Stimulated activated CD4-positive, alpha-beta T cell treated with anti-CD3 and anti-CD28 coated beads, Interleukin-2, amount 100 ng/mL, for 4 hours (primary cell): ENCODE measurements at places on chromosomes 1 and 21.

- DNase-seq: no peak
Measured at GRCh38 chr1:49694251-49694827, 329.4 kb downstream of the AGBL4 start.

DNA sequence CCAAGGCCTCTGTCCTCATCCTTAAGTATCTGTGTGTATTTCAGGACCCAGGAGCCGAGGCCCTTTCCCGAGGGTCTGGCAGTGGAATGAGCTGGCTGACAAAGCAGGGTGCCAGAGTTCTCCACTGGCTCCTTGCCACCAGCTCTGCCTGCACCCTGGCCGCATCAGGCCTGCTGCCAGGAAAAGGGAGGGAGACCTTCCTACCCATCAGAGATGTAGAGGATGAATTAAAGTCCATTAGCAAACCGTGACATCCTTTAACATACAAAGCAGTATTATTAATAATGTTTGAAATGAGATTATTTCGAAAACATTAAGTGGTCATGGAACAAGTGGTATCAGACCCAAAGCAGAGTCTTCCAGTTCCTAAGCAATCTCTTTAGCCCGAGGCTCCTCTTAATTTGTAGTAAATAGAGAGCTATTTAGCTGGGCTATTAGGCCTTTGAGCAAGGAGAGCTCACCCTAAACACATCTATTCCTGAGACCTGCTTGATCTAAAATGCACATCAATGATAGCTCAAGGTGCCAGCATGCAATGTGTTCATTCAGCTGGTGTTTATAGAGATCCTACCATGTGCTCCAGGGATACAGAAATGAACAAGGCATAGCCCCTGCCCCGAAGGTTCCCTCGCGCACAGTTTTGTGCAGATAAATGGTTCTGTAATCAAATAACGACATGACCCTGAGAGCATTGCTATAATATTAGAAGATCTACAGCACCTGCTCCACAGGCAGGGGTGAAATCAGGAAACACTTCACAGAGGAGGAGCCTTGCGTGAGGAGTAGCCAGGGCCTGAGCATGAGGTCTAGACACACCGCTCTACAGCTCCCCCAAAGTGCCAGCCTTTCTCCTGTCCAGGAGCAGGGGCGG lies 44.0 kb downstream of the FAM163A start:
- no peak for DNase-seq

GRCh38 chr1:91770667-91771268 lies 115.2 kb downstream of the TGFBR3 start:
- no peak for DNase-seq

GRCh38 chr21:44444286-44444931 lies 10.9 kb upstream of the LRRC3 start:
- no peak for DNase-seq

DNA sequence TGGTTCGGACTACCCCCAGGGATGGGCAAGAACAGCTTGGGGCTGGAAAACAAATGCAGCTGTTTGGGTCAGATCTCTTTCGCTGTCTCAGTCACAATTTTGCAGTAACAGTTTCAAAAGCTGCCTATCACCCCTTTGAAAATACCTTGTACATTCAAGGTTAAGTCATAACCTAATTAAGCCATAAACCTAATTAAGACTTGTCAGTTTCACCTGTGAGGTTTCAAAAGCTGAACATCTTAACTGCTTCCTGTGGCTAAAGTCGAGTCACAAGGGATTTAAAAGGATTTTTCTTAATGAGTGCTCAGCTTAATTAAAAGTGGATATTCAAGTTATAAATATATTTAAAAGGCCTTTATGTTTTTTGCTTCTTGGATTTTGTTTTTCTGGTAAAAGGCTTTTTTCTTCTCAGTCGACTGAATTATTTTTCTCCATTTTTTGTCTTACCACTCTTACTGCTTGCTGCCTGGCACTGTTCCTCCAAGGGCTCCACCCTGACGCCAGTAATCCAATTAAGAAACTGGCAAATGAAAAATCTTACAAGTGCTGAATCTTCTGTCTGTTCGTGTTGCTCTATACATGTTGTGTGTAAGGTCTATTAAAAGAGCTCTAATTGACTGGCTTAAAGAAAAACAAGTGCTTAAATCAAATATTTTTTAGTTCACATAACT lies 31.3 kb downstream of the CBR1 start:
- no peak for DNase-seq

DNA sequence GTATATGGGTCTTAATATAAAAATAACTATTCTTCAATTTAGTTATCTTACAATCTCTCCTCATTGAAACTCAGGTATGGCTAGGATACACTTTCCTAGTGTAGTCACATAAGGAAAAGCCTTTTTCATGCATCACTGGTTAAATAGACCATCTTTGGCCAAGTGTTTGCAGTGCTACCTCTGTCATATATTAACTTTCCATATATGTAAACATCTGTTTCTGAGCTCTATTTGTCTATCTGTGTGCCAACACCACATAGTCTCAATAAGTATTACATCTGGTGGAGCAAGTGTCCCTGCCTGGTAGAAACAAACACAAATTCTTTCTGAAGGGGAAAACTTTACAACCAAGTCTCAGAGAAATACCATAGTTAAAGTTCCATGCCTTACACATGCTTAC lies 134.6 kb downstream of the TSEN15 start:
- DNase-seq: no peak

DNA sequence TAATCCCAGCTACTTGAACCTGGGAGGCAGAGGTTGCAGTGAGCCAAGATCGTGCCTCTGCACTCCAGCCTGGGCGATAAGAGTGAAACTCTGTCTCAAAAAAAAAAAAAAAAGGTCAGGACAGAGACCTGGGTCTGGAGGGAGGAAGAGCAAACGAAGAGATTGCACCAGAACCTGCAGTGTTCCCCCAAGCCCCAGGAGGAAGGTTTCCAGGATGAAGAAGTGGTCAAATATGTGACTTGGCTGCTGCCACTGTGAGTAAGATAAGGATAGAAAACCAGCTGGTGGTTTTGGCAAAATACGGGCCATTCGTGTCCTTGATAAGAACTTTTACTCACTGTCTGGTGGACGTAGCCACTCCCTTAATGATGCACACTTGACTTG lies 42.2 kb downstream of the CLDN14 start:
- no peak for DNase-seq

- no peak for DNase-seq
Measured at GRCh38 chr1:202154766-202155477, 5.5 kb downstream of the PTPN7 start.

- no peak for DNase-seq
Measured at GRCh38 chr1:156842618-156843300, 16.2 kb downstream of the INSRR start.

GRCh38 chr21:36803051-36803645 lies 104.2 kb downstream of the SIM2 start:
- DNase-seq: no peak

DNA sequence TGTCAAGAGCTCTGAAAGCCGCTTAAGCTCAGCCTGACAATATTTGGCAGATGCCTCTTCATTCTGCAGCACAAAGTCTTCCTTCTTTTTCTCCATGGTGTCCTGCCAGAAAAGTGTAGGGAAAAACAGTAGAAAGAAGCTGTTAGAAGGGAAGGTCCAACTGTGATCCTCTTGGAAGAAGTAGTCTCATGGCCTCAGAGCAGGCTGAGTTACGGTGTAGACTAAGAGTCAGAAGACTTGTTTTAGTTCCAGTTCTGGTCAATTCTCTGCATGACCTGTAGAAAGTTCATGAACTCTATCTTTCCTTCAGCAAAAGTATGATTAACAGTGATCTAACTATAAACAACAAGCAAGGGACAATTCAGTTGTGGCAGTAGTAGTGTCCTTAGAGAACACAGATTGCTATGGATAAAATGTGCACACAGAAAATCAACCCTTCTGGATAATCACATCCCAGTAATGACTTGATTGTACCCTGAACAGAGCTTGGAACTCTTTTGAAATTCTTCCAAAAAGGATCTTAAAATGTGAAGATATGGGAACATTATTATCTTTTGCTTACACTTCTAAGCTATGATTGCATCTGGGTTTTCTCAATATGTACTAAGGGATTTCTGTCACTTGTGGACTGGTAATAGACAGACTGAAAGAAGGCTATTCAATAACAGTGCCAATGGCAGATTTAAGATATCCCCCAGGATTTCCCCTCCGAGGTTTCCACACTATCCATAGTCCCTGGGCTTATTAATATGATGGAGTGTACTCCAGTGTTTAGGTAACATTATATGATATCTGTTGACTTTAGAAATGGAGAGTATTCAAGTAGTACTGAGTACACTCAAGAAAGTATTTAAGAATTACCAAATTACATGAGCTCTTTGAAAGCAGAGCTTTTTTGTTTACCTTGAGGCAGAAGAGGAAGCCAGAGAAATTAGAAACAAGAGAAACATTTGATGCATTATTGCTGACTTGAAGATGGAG lies 22.1 kb upstream of the GBP2 start:
- no peak for DNase-seq

GRCh38 chr1:229019663-229020271 lies 251.1 kb upstream of the RAB4A start:
- DNase-seq: no peak

DNA sequence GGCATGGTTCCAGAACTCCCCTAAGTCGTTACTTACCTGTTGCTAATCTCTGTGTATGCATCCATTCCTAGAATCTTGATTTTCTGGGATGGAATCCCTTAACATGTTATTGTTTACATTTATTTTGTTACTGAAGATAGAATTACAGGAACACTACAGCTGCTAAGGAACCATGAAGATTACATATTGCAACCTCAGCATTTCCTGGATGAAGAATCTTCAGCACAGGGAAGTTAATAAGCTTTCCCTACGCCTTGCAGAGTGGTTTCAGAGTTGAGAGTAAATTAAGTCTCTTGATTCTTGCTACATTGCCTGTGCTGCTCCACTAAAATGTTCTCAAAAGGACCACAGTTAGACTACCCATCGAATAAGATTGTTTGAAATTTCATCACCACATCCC lies 31.4 kb upstream of the GBP6 start:
- no peak for DNase-seq

DNA sequence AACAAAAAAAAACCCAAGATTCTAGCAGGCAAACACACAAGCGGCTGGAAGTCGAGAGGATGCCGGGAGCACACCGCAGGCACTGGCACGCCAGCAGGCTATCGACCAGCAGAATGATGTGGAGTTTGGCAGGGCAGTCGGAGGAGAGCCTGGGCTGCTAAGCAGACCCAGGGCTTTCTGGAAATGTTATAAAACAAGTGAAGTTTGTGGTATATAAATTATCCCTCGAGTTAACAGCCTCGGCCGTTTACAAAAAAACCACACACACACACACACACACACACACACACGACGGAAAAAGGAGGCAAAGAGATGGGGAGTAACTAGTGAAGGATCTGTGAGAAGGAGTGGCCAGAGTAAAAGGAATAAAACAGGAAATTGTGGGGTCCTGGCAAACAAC lies 87.2 kb upstream of the IVNS1ABP start:
- DNase-seq: no peak

DNA sequence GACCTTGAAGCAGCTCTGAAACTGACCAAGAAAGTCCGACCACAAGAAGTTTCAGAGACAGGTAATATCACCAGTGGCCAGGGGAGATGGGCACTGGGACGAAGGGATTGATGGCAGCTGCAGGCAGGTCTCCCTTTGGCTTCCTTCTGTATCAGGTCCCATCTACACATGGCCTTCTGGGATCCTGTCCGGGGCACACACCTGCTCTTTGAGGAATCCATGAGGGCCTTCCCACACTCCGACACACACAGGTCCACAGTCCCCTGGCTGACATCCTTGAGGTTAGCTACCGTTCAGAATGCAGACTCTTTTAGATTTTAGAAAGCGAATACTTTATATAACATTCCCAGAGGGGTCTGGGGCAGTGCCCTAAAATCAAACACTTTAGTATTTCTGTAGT lies 26.5 kb upstream of the TMEM125 start:
- DNase-seq: no peak

GRCh38 chr1:44260792-44261170 lies 47.5 kb downstream of the DMAP1 start:
- no peak for DNase-seq

GRCh38 chr1:33152685-33153432 lies 29.0 kb downstream of the TRIM62 start:
- DNase-seq: no peak
